Gastrocnemius medialis (tissue), 4 donors: ENCODE measurements at places on chromosomes 7 and 10. TPM values are rescaled to one million over a fixed set of nuclear protein-coding genes. Genes with fewer than 3 reads are reported as not detected.

GRCh38 chr10:44343843-44344242 lies 41.1 kb downstream of the CXCL12 start:
- no peak overlapping the region for H3K27ac ChIP-seq
- H3K36me3 ChIP-seq = no peaks in the 10 kb centered on the region
- H3K4me1 ChIP-seq = peaks cover 8% of the 10 kb centered on the region
- no peak for DNase-seq
- H3K27me3 ChIP-seq = no peaks in the 10 kb centered on the region

DNA sequence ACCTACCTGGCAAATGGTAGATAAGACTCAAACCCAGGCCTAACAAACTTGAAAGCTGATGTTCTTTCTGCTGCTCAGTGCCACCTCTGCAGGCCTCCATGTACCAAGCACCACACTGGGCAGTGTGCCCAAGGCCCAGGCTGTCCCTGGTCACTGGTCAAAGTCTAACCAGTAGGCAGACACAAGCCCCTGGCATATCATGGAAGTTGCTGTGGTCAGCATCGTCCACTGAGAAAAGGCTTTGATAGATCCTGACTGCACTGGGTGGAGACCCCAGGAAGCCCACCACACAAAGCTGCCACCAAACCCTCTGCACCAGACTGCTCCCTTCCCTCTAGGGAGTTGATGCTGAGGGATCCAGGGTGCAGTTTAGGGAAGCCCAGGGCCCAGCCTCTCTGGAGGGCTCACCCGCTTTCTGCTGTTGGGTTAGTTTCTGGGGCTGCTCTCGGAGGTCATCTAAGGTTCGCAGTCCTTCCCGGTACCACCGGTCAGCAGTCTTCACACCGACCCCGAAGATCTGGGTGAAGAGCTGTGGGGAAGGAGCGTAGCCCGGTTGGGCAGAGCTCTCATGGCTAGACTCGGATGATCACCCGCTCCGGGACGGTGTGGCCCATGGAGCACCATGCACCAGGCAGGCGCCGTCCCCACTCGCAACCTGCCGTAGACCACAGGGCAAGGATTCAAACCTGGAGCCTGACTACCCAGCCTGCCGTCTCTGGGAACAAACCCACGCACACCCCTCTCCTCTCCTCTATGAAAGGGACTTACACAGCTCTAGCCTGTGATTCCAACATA lies 6.0 kb downstream of the POLM start:
- DNase-seq = no peak
- peaks cover 65% of the 10 kb centered on the region for H3K4me1 ChIP-seq
- H3K27me3 ChIP-seq = no peaks in the 10 kb centered on the region
- no peak overlapping the region for H3K27ac ChIP-seq
- peaks cover 44% of the 10 kb centered on the region for H3K36me3 ChIP-seq

Gene ADAM22
- total RNA-seq = 0.07 TPM

Gene TUBB8
- total RNA-seq = not detected

Gene PDGFA
- total RNA-seq = 25.4 TPM
